MG63 (cell line): ENCODE measurements at places on chromosomes 1 and 21. TPM values are rescaled to one million over a fixed set of nuclear protein-coding genes. Genes with fewer than 3 reads are reported as not detected.

DNA sequence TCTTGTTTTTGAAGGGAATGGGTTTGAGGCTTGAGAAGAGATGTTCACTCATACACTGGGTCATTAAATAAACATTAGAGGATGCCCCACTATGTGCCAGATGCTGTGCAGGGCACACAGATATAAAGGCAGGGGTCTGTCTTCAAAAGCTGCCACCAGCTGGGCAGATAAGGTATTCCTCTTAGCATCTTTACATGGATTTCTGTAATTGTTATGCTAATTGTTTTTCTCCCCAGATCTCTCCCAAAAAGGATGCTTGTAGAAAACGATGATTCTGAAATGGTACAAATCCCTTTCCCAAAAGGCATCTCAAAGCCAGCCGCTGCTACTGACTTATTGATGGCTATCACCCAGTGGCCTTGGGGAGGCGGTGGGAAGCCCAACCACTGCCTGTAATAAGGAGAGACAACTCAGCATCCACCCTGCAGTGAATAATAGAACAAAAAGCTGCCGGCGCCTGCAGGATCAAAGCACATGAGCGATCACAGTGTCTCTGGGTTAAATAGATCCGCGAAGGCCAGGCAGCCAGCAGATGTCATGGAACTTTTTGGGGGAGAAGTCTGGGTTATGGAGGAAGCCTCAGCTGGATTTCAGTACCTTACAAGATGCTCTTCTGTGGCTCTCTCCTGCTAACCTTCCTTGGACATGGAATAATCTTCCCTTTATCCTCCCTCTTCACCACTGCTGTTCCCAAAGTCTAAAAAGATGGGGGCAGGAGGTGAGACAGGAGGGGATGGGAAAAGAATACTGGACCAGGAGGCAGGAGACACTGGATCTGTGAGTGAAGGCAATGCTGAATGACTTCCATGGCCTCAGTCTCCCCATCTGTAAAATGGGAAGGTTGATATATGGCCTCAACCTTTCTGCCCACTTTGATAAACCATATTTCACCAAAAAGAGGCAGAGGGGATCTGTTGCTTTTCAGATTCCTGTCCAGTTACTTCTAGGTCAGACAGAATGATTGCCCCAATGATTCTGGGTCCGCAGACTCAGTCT is 54.8 kb upstream of the CD34 start:
- DNase-seq, result no peak

GRCh38 chr21:33978585-33978984 is 63.0 kb upstream of the ATP5PO start:
- no peak for DNase-seq

- DNase-seq, result no peak
Observed at GRCh38 chr1:209307846-209308245, 275.7 kb upstream of the CAMK1G start.

- peak; percentile 63 for DNase-seq
Observed at GRCh38 chr1:43587594-43587993, 56.9 kb downstream of the PTPRF start.

DNA sequence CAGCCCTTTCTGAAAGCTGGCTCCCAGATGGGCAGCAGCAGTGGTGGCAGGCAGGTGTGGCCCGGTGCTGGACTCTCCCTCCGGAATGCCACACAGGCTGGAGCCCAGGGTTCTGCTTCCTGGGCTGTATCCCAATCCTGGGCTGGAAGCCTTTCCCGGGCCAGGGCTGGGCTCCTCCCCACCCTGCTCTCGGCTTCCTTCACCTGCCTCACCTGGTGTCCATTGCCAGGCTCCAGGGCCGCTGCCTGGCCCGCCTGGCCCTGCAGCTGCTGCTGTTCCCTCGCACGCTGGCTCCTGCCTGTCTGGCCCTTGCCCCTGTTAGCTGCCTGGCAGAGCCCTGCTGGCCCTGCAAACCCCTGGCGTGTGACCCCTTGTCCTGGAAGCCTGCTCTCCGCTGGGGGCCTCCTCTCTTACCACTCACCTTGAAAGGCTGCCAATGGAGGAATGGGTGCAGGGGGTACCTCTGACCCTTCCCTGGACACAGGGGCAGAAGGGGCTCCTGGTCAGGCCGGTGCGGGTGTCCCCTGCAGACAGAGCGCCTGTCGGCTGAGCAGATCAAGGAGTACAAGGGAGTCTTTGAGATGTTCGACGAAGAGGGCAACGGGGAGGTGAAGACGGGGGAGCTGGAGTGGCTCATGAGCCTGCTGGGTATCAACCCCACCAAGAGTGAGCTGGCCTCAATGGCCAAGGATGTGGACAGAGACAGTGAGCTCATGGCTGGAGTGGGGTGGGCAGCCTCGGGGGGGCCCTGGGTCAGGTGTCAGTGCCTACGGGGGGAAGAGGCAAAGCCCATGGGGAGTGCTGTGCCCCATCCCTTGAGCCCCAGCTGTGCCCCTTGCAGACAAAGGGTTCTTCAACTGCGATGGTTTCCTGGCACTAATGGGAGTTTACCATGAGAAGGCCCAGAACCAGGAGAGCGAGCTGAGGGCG is 1.1 kb downstream of the CALML6 start:
- no peak for DNase-seq

DNA sequence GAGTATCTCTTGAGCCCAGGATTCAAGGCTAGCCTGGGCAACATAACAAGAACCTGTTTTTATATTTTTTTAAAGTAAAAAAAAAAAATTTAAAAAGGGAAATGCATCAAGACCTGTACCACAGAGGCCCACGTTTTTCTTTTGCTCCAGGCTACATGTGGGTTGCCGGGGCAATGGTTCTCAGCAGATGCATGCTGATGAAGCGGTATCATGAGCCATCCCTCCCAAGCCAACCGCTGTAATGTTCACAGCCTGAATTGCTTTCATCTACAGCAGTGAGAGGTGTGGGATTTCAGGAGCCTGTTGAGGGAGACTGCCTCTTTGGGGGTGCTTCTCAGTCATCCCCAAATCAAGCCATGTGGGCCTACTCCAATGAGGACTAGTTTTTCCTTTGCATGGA is 60.5 kb downstream of the CD58 start:
- DNase-seq, result no peak

- peak; percentile 17 for DNase-seq
Observed at GRCh38 chr21:28253338-28253737, 739.3 kb downstream of the LTN1 start.

DNA sequence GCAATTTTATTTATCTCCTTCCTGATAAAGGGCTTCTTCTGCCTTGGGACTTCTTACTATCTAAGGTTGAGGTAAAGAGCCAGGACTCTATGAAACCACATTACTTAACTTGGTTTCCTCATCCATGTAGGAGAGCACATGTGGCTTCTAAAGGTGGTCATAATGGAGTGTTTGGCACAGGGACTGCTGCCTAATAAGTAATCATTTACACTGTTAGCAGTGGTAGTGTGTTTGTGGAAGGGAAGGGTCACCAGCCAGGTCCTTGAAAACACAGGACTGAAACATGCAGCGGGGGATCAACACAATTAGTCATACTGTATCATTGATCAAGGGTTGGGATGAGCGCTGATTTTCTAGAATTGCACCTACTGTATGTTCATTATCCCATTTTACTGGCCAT is 59.6 kb downstream of the UCK2 start:
- DNase-seq, result no peak

DNA sequence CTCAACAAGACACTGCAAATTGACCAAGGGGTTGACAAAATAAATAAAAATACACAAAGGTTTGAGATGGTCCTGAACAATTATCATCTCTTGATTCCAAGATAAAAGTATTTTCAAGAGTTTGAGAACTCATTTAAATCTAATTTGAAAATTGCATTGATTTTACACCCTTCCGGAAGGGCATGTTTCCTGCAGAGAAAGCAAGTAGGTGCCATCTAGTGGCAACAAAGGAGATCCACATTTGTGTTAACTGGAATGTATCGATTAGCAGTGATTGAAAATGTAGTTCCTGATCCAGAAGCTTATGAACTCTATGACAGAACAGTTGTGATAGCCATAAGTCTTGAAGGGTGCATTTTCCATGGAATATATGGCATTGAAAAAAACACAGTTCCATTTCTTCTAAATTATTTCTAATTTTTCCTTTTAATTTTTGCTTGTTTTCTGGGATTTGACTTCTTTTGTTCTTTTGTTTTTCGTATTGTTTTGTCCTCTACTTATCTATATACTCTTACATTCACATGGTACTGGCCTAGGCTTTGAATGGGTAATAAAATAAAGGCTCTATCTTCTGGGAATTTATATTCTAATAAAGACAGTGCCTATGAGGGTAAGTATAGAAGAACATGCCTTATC is 143.7 kb downstream of the DNM3 start:
- DNase-seq, result no peak

- DNase-seq, result no peak
Observed at GRCh38 chr1:247079141-247079874, 697 bp upstream of the ZNF670 start.

- DNase-seq, result no peak
Observed at GRCh38 chr1:17611991-17612390, 72.5 kb downstream of the ARHGEF10L start.

The COL16A1 gene
- total RNA-seq, result 156 and 192 TPM in 2 replicates

The MIB2 gene
- 26.4 and 66.8 TPM in 2 replicates for total RNA-seq

The DHDDS gene
- total RNA-seq, result 28.8 and 37.8 TPM in 2 replicates

The SLC26A9 gene
- not detected in 2 replicates for total RNA-seq

The ASCL5 gene
- total RNA-seq, result not detected in 2 replicates

The DMBX1 gene
- not detected in 2 replicates for total RNA-seq

The OR10Z1 gene
- not detected in 2 replicates for total RNA-seq

The GRHL3 gene
- total RNA-seq, result not detected in 2 replicates

The VSIG8 gene
- not detected in 2 replicates for total RNA-seq
